ENCODE measurements at places on chromosomes 12 and 14. TPM values are rescaled to one million over a fixed set of nuclear protein-coding genes. Genes with fewer than 3 reads are reported as not detected.

- no peak for DNase-seq
Observed at GRCh38 chr14:87059060-87059839, 933.7 kb downstream of the GALC start.

The NUAK1 gene
- polyA plus RNA-seq: 7.4 TPM

The GYS2 gene
- polyA plus RNA-seq: 0.44 TPM

DNA sequence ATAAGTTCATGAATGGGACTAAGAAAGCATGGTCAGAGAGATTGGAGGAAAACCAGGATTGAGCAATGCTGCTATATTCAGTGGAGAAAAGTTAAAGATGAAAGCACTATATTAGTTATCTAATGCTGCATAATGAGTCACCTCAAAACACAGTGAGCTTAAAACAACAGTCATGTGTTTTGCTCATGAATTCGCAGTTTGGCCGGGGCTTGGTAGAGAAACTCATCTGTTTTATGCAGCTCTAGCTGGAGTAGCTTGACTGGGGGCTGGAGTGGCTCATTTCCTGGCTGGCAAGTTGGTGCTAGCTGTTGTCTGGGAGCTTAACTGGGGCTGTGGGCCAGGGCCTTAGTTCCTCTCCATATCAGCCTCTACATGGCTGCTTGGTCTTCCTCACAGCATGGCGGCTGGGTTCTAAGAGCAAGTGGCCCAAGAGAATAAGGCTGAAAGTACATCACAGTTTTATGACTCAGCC lies 90.1 kb downstream of the ADCK1 start:
- DNase-seq: no peak

Data from right lung (tissue), 10 donors.